ENCODE measurements at places on chromosomes 5 and 9.
A peak's percentile ranks its signal among the peaks of the same experiment; 100 is the strongest.

- DNase-seq, result peak; percentile 45
Observed at GRCh38 chr5:124232515-124232914, 513.9 kb downstream of the ZNF608 start.

GRCh38 chr5:64682608-64683007, 7.7 kb upstream of the SHISAL2B start:
- DNase-seq, result no peak

DNA sequence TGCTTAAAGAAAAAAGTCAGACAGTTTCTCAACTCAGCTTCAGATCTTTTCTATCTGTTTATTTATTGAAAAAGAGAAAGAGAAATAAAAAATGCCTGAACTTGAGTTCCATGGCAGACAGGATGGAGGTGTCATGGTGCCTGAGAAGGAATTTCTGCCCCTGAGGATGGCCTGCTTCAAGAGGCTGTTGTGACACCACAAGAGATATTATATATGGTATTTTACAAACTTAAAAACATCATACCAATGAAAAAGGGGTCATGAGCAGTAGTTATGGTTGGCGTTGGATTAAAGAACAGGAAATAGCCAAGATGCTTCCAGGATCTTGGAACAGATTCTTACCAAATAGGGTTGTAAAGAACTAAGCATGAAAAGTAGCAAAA, 344.6 kb downstream of the GLIS3 start:
- DNase-seq, result no peak

DNA sequence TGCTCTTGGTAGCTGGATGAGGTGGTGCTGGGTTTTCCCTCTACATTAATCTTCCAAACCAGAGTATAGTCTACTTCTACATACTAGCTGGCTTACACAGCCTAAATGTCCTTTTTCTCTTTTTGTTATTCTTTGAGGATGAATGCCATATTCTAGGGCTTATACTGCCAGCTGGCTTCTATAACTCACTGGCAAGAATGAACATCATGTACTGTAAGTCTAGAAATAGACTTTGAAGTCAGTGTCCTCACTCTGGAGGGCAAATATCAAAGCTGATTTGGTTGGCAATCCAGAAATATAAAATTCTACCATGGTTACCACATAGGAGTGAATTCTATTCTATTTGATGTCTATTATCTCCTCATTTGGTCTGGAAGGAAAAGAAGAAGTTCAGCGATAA, 251.7 kb upstream of the TYRP1 start:
- DNase-seq, result no peak

- DNase-seq, result no peak
Observed at GRCh38 chr9:92342825-92343488, 17.2 kb downstream of the CENPP start.

DNA sequence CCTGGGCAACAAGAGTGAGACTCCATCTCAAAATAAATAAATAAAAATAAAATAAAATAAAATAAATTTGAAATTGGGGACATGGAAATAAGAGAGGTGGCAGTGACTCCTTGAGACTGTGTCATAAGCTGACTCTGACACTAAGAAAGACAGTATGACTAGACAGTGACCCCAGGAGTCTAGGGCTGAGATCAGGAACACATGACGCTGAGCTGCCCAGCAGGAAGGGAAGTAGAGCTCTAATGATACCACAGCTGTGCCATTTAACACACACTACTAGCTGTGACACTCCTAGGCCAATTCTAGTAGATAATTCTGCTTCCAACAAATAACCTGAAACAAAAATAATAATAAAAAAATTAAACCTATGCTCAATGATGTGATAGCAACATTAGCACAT, 293.0 kb downstream of the SEC61B start:
- peak; percentile 36 for DNase-seq

- no peak for DNase-seq
Observed at GRCh38 chr5:132181011-132181629, 46.5 kb downstream of the P4HA2 start.

- DNase-seq, result no peak
Observed at GRCh38 chr5:138737494-138738265, 15.5 kb upstream of the CTNNA1 start.

- no peak for DNase-seq
Observed at GRCh38 chr5:68333649-68334552, 118.3 kb downstream of the PIK3R1 start.

DNA sequence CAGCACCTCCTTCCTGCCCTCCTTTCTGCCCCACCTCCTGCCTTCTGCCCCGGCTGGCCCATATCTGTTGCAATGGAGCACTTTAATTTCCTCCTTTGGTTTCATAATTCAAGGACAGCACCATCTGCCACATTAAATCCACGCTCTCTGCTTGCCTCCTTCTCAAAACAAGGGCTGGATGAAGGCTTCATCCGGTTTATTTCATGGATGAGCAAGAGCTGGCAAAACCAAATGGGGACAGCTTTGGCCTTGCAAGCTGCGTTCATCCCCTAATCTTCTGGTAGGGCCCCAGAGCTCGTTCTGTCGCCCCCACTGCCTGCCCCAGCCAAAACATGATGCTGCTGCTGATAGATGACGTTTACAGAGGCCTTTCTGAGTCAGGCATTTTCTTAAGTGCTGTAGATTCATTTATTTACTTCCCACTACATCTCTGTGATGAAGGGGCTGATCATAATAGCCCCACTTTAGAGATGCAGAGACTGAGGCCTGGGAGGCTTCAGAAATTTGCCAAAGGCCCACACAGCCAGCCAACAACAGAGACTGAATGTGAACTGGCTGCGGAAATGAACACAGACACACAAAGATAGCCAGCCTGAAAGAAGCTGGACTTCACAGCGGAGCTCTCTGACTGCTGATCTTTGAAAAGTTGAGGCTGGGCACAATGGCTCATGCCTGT, 115.6 kb upstream of the CPEB4 start:
- DNase-seq, result no peak

DNA sequence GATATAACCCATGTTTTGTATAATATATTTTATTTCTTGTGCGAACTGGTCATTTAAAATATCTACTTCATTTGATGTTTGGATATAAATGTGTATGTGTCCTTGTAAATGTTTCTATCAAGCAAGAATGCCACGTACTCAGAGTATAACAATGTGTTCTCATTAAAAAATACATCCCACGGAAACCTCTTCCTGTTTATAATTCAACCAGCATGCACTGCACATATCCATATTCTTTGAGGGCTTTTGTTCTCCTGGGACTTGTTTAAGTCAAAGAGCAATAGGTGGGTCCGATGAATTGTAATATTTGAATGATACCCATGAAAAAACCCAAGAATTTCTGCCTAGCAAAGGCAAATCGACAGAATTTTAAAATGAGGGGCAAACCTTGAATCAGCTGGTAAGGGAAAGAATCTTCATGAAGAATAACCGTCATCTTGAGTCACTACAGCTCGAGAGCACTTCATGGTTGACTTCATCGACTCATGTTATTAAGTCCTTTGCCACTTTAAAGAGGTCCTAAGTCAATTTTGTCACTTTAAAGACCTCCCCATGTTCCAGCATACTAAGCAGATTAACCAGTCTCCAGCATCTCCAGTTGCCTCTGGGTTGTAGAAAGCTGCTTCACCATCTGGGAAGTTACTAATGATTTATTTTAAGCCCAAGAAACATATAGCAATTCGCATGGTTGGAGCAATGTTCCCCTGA, 80.6 kb downstream of the NPR3 start:
- no peak for DNase-seq

GRCh38 chr5:89105836-89106235, 222.9 kb upstream of the MEF2C start:
- no peak for DNase-seq

GRCh38 chr9:34651876-34652601, at the start of gene IL11RA:
Gene IL11RA, plus strand, starts transcription at chr9:34652185. Its CDS starts 3,033 bp downstream, at chr9:34655218.
- DNase-seq, result peak; percentile 95

- no peak for DNase-seq
Observed at GRCh38 chr5:142292249-142292648, 32.6 kb downstream of the SPRY4 start.

DNA sequence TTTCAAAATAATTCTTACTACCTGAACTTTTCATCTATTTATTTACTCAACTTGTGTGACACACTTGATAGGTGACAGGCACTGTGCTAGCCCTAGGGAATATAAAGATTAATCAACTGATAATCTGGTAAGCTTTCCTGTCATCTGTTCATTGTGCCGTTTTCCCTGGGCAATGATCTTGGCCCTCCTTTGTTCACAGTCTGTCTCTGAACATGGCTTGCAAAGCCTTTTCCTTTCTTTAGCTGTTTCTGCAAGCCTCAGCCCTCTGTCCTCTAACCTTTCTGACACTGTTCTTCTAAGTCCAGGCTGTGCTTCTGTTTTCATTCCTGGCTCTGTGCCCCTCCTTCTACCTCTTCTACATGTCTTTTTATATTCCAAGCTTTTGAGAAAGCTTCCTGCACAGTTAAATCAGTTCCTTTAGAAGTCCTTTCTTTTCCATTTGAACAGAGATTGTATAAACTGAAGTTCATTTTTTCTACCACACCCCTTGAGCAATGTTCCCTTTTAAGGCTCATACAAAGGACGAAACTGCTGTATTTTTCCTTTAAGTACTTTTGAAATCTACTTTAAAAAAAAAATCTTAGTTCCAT, 803.0 kb upstream of the ZNF608 start:
- DNase-seq, result peak; percentile 25

- DNase-seq, result peak; percentile 62
Observed at GRCh38 chr5:9898319-9898718, 268.2 kb upstream of the TAS2R1 start.

- DNase-seq, result no peak
Observed at GRCh38 chr5:57902095-57902494, 419.5 kb upstream of the ACTBL2 start.

DNA sequence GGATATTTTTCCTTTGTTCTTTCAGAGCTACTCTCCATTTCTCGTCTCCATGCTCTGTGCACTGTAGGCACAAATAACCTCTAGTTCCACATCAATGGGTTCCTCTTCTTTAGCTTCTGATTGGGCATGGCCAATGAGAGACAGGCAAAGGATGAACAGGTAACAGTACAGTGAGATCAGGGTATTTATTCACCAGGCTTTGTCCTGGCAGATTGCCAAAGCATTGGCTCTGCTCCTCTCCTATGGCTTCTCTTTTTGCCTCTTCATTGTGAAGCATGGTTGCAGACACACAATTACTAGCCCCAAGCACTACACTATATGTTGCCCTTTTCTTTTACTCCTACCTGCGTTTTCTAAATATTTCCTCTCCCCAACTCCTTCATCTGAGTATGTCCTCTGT, 215.1 kb upstream of the ARRDC3 start:
- no peak for DNase-seq

DNA sequence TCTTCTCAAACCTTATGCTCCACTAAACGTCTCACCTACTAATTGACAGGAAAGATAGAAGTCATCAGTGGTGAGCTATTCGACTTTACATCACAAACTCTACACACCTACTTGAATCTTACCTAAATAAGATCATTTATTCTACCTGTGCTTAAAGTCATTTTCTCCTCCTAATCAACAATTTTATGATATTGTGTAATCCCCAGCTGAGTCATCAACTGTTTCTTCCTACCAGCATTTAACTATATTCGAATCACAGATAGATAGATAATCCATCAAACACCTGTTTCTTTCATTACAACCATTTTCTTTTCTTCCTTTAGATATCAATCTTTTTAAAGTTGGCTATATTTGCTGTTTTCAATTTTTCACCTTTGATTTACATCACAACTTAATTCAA, 181.5 kb downstream of the LPAR1 start:
- no peak for DNase-seq
